GM23248 (cell line): ENCODE measurements at places on chromosomes 4 and X. TPM values are rescaled to one million over a fixed set of nuclear protein-coding genes. Genes with fewer than 3 reads are reported as not detected.
A peak's percentile ranks its signal among the peaks of the same experiment; 100 is the strongest.

DNA sequence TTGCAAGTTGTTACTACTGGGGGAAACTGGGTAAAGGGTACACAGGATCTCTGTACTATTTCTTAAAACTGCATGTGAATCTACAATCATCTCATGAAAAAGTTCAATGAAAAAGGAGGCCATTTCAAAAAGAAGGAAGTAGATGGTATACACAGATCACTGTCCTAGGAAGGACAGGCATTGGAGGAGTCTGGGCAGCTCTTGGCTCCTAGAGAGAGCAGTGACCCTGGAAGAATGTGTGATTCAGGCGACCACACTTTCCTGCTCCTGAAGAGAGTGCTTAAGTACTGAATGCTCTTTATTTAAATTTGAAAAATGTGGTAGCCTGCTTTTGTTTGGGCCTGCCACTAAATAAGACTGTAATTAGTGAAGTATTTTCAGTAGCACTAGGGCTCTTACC lies 318.1 kb upstream of the CASK start:
- DNase-seq = peak; percentile 0
- H3K27ac ChIP-seq = no peak overlapping the region
- H3K27me3 ChIP-seq = no peaks in the 10 kb centered on the region
- no peak overlapping the region for H3K4me3 ChIP-seq
- H3K4me1 ChIP-seq = no peaks in the 10 kb centered on the region

GRCh38 chr4:83440899-83441298 lies 14.7 kb downstream of the HELQ start:
- H3K36me3 ChIP-seq = peaks cover 15% of the 10 kb centered on the region
- no peak overlapping the region for H3K4me3 ChIP-seq

- H3K27ac ChIP-seq = no peak overlapping the region
- H3K4me1 ChIP-seq = peaks cover 7% of the 10 kb centered on the region; the same call in 1 of the 2 replicates
- no peak overlapping the region for H3K4me3 ChIP-seq
- no peaks in the 10 kb centered on the region for H3K27me3 ChIP-seq
These were observed 12.9 kb downstream of the UTP3 start for GRCh38 chr4:70701271-70701670.

DNA sequence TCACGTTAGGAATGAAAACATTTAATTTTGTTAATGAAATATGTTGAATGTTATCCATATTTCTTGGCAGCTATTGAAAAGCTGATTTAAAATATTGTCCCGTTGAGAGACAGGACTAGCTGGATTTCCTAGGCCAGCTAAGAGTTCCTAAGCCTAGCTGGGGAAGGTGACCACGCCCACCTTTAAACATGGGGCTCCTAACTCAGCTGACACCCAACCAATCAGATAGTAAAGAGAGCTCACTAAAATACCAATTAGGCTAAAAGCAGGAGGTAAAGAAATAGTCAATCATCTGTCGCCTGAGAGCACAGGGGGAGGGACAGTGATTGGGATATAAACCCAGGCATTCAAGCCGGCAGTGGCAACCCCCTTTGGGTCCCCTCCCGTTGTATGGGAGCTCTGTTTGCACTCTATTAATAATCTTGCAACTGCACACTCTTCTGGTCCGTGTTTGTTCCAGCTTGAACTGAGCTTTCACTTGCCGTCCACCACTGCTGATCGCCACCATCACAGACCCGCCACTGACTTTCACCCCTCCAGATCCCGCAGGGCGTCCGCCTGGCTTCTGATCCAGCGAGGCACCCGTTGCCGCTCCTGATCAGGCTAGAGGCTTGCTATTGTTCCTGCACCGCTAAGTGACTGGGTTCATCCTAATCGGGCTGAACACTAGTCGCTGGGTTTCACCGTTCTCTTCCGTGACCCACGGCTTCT lies 308.9 kb downstream of the GLUD2 start:
- no peaks in the 10 kb centered on the region for H3K36me3 ChIP-seq
- no peak overlapping the region for H3K27ac ChIP-seq
- DNase-seq = no peak
- H3K4me1 ChIP-seq = no peaks in the 10 kb centered on the region

DNA sequence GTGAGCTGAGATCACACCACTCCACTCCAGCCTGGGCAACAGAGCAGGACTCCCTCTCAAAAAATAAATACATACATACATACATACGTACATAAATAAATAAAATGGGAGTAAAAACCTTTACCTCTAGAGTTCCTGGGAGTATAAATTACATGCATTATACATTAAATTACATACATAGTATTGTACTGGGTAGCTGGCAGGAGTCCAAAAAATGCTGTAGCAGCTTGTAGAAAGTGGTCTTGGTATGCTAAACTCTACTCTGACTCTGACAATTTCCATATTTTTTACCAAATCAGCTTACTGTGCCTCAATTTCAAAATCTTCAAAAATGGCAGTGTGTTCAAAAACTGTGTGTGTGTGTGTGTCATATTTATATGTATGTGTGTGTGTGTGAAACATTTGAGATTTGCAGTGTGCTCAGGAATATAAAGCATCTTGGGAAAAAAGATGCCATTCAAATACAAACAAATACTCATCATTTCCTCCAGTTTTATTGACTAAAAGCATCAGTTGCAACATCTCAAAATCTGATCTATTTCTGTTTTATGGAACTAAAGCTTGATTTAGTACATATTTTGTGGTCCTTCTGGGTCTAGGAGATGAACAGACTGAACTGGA lies 171.7 kb downstream of the SHROOM3 start:
- no peaks in the 10 kb centered on the region for H3K36me3 ChIP-seq
- H3K4me3 ChIP-seq = no peak overlapping the region
- H3K4me1 ChIP-seq = peaks cover 67% of the 10 kb centered on the region
- no peaks in the 10 kb centered on the region for H3K27me3 ChIP-seq
- DNase-seq = peak; percentile 65

- no peak overlapping the region for H3K27ac ChIP-seq
- no peak overlapping the region for H3K4me3 ChIP-seq
- H3K4me1 ChIP-seq = no peaks in the 10 kb centered on the region
- no peaks in the 10 kb centered on the region for H3K36me3 ChIP-seq
- DNase-seq = no peak
- H3K27me3 ChIP-seq = no peaks in the 10 kb centered on the region
These were observed 71.4 kb upstream of the ADGRL3 start for GRCh38 chr4:61128682-61129081.

DNA sequence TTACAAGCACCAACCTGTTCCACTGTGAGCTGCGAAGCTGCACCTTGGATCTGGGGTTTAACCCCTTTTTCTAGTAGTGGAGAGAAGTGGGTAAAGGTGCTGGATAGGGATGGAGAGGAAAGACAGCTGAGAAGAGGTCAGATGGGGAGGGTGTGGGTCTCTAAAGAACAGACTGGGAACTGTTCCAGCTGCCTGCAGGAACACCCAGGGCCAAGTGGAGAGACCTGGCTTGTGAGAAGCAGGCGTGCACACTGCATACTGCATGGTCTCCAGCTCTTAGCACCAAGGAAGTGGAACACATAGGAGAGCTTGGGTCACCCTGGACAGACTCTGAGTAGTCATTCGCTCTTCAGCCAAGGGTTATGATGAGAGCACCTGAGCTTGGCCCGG lies 16.1 kb downstream of the BCOR start:
- H3K27ac ChIP-seq = no peak overlapping the region
- H3K4me1 ChIP-seq = peaks cover 7% of the 10 kb centered on the region
- DNase-seq = no peak
- no peak overlapping the region for H3K4me3 ChIP-seq
- no peaks in the 10 kb centered on the region for H3K36me3 ChIP-seq

DNA sequence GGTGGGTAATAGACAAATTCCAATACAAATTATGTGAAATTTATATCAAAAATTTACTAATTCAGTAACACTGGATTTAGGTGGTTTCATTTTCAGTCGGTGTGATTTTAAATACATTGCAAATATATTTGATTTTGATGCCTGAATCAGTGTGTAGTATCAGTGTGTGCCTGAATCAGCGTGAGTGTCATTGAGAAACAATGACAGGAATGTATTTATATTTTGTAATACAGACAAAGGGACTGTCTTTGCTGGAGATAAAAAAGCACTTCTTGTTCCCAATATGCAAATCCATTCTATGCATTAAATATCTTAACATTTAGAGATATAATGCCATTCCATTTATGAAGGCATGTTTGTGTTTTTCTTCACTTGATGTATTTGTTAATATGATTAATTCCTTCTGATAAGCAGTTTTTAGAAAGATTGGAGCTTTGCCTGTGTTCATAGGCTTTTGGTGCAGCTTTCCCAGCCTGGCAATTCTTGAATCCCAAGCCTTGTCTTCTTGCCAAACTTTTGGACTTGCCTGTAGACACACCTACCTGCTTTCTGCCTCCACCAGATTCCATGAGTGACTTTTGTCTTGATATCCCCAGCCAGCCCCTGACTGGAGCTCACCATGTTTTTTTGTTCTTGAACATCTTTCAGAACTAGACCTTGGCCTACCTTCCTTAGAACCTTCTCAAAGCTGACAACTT lies 243.8 kb downstream of the ADGRL3 start:
- no peaks in the 10 kb centered on the region for H3K4me1 ChIP-seq
- no peak overlapping the region for H3K27ac ChIP-seq
- H3K36me3 ChIP-seq = no peaks in the 10 kb centered on the region

- H3K4me1 ChIP-seq = no peaks in the 10 kb centered on the region
- H3K4me3 ChIP-seq = no peak overlapping the region
- no peaks in the 10 kb centered on the region; the same call in 1 of the 2 replicates for H3K27me3 ChIP-seq
- H3K36me3 ChIP-seq = no peaks in the 10 kb centered on the region
- peak; percentile 61 for DNase-seq
These were observed 34.5 kb upstream of the CYBB start for GRCh38 chrX:37745354-37745753.

DNA sequence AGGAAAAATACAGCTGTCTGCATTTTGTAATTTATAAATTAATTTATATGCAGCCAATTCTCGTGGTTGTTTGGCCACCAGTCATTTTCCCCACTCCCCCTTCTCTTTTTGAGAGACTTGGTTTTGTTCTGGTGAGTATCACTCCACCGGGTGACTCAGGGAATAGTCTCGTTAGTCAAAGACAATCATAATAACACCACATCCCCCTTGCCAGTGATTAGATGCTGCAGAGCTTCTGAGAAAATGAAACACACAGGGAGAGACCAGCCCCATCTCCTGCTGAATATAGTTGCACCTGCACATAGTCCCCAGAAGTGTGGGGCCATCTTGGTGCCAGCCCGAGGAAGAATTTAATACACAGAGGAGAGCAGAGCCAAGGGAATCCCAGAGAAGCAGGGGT lies 8.0 kb upstream of the FNIP2 start:
- H3K36me3 ChIP-seq = no peaks in the 10 kb centered on the region
- no peak overlapping the region for H3K4me3 ChIP-seq
- no peaks in the 10 kb centered on the region for H3K27me3 ChIP-seq
- H3K4me1 ChIP-seq = peaks cover 10% of the 10 kb centered on the region; the same call in 1 of the 2 replicates

DNA sequence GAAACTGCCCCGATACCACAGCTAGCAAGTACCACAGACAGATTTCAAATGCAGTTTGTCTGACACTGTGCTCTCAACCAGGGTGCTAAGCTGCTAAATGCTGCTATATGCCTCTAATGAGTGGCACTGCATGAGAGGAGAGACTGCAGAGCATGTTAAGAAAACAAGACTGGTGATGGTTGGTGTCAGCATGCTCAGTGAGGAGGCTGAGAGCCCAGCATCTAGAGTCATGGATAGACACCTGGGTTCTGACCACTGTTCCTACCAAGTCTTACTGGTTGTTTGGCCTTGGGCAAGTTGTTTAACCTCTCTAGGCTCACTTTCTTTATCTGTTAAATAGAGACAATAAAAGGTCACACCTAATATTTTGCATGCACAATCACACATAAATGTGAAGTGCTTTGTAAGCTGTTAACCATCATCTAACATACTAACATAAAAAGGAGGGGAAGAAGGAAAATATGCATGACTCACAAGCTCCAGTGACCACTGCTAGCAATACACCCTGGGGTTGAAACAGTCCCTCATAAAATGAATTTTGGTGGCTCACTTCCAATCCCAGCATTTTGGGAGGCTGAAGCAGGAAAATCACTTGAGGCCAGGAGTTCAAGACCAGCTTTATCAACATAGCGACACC lies 20.7 kb downstream of the HHIP start:
- H3K4me1 ChIP-seq = no peaks in the 10 kb centered on the region
- no peaks in the 10 kb centered on the region for H3K27me3 ChIP-seq
- H3K4me3 ChIP-seq = no peak overlapping the region

DNA sequence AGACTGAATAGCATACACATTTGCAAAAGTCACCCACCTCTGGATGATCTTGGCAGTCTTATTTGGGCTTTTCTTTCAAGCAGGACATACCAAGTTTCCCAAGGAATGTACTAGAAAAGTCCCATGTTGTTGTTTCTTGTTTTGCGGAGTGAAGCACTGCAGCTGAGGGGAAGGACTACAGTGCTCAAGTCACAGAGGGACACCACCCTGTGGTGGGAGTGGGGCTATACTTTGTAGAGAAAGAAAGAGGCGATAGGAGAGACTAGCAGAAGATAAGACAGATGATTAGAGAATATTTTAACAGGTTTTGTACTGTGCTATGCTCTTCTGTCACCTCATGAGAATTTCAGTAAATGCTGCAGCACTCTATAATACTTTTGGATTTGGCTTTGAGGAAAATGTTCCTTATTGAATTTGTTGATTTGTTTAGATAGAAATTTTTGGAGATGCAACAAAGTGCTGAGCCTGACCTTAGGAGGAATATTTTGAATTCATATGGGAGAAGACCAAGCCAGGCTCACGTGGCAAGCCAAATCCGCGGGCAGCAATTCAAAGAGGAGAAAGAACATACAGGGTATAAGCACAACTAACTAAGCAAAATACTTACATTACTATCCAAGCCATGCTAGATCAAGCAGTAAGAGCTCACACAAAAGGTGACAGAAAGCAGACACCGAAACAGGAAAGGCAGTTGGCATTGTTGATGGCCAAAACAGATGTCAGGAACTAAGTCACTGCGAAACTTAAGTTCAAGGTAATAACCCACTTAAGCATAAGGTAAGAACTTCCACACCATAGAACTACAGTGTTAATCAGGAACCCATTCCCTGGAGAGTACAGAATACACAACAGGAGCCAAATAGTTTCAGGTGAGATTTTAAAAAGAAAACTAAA lies 280.3 kb upstream of the INTU start:
- no peak overlapping the region for H3K4me3 ChIP-seq
- no peak overlapping the region for H3K27ac ChIP-seq
- no peaks in the 10 kb centered on the region for H3K36me3 ChIP-seq
- no peaks in the 10 kb centered on the region for H3K27me3 ChIP-seq
- no peaks in the 10 kb centered on the region for H3K4me1 ChIP-seq
- DNase-seq = no peak

- H3K27me3 ChIP-seq = no peaks in the 10 kb centered on the region
- H3K27ac ChIP-seq = no peak overlapping the region
- H3K4me3 ChIP-seq = no peak overlapping the region
- no peaks in the 10 kb centered on the region for H3K36me3 ChIP-seq
- no peaks in the 10 kb centered on the region for H3K4me1 ChIP-seq
These were observed 2.1 kb upstream of the DACH2 start for GRCh38 chrX:86146102-86146501.

Gene SOD3
- total RNA-seq = 3.8 and 8.2 TPM in 2 replicates

Gene SHROOM4
- 1.1 and 1.7 TPM in 2 replicates for total RNA-seq

Gene FGF16
- total RNA-seq = 0.22 TPM in 1 of 2 replicates, not detected in the other

Gene SPIN2A
- not detected in 2 replicates for total RNA-seq

Gene GPRIN3
- not detected in 2 replicates for total RNA-seq

Gene PLP1
- total RNA-seq = 0.22 and 0.76 TPM in 2 replicates

Gene SLC6A8
- total RNA-seq = 11.7 and 12.5 TPM in 2 replicates

Gene CLDN22
- total RNA-seq = not detected in 2 replicates

Gene ZMAT1
- total RNA-seq = not detected in 2 replicates
